Activated CD4-positive, alpha-beta T cell treated with anti-CD3 and anti-CD28 coated beads, Interleukin-2, Interleukin-4, amounts not matched to agents 100 ng/mL and 50 ng/mL, durations not matched to agents 16 hours and 8 hours (primary cell): ENCODE measurements at places on chromosomes 1 and 21.

DNA sequence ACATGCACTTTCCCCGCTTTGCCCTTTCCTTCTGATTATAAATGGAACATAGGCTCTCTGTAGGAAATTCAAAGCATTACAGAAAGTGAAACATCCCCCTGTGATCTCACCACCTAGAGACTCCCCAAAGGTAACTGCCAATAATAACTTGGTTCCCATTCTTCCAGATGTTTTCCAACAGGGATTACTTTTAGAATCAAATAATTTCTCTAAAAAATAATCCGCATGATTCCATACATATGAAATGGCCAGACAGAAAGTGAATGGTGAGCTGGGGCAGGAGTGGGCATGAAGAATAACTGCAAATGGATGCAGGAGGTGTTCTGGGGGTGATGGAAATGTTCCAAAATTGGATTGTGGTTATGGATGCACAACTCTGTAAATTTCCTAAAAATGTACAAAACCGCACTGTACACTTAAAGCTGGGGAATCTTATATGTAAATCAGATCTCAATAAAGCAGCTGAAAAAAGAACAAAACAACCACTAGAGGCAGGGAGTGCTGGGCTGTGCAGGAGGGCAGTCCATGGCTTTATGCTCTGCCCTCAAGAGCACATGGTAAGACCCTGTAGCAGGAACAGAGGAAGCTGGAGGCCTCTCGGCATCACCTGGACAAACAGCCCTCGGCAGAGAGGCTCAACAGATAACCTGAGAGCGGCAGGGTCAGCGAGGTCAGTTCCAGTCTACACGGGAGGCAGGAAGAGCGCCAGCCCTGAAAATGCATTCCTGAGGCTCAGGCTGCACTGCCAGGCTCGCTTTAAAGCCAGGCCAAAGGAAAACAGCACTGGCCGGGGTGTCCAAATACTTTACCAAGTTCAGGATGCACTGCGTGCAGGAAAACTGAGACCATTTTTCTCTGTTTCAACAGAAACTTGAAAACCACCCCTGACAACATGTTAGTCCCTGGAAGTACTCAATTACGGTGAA, 39.7 kb downstream of the CAPZB start:
- no peak for DNase-seq

GRCh38 chr1:24553931-24554330, 2.0 kb upstream of the NCMAP start:
- DNase-seq = no peak

GRCh38 chr1:186292875-186293274, 82.2 kb downstream of the TPR start:
- no peak for DNase-seq

- DNase-seq = no peak
Observed at GRCh38 chr1:69077633-69078032, 490.1 kb upstream of the LRRC7 start.

- DNase-seq = no peak
Observed at GRCh38 chr1:231278100-231278790, 37.2 kb downstream of the GNPAT start.

DNA sequence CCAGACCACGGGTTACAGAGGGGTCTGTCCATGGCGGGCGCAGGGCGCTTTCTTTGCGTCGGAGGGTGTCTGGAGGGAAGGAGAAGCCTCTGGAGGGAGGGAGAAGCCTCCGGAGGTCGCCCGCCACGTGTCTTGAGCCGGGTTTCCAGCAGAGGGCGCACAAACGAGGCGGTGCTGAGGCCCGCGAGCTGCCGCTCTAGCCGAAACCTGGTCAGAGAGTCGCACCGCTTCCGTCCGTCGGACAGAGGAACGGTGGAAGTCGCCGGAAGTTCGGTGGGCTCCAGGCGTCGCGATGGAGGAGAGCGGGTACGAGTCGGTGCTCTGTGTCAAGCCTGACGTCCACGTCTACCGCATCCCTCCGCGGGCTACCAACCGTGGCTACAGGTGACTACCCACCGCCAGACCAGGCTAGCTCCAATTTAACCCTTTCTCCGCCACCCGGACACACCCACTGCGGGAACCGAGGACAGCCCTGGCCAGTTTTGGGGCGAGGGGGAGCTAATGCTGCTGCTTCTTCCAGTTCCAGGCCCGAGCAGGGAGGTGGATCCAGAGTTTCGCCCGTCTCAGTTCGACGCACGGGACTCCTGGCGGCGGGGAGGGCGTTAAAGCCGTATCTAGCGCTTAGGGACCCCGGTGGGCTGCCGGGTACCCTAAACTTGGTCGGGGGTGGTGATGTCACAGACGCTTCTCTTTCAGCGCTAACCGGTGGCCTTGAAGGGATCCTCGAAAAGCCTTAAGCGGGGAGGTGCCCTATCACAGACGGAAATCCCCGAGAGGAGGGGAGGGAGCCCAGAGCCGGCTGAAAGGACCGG, at the start of gene NECAP2:
NECAP2 (plus strand) TSS at position 255 of the 812 bp plus-strand sequence; CDS start at position 293, 38 bp downstream.
- DNase-seq = peak; percentile 96

DNA sequence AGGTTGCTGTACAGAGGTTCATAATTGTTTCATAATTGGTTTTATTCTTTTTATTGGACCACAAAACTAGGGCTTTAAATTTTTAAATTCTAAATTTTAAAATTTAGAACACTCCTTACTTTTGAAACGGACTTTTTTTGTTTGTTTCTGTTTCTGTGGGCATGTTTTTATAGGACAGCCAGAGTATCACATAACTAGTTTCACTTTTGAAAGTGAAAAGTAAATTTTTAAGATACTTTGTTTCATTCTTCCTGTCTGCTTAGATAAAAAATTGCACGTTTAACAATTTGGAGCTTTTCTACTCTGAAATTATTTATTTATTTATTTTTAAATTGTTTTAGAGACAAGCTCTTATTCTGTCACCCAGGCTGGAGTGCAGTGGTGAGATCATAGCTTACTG, 29.7 kb downstream of the MDM4 start:
- no peak for DNase-seq

GRCh38 chr1:6348511-6349191, 44.9 kb downstream of the ACOT7 start:
- peak; percentile 59 for DNase-seq

- DNase-seq = no peak
Observed at GRCh38 chr1:153939476-153939875, 7.0 kb downstream of the DENND4B start.

DNA sequence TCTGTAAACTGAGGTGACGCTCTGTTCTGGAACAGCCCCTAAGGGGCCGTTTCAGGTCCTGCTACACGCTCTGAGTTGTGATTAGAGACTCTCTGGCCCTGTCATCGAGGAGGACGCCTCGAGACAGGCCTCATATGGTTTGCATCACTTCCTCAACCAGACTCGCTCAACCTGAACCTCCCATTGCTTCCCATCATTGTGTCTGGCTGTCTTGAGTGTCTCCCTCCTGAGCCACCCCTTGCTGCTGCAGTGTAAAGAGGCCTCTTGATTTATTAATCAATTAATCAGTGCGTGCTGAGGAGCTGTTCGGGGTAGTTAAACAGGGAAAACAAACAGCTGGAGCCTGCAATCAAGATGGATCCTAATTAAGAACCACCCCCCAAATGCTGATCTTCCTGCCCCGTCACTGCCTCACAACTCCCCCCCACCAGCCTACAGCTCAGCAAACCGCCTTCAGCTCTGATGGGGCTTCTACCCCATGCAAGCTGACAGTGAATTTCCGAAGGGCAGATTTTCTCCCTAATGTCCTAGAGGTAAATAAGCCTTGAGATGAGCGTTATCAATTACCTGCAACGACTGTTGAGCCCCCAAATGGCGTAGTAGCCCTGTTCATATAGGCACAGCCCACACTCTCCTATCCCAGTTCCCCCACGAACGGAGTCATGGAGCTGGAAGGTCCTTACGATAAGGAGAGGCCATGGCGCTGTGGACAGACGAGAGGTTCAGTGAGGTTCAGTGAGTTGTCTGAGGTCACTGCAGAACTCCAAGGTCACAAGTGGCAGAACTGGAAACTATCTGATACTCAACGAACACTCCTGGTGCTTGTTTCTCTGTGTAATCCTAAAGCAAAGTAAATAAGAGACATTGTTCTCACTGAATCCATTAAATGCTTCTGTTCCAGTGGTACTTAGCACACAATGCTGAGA, 210.6 kb downstream of the KIF26B start:
- DNase-seq = no peak

GRCh38 chr1:24248859-24249258, 61.8 kb upstream of the IFNLR1 start:
- DNase-seq = no peak

- no peak for DNase-seq
Observed at GRCh38 chr21:27759820-27760219, 792.9 kb upstream of the ADAMTS5 start.

- no peak for DNase-seq
Observed at GRCh38 chr1:180384286-180385005, 117.9 kb downstream of the ACBD6 start.

DNA sequence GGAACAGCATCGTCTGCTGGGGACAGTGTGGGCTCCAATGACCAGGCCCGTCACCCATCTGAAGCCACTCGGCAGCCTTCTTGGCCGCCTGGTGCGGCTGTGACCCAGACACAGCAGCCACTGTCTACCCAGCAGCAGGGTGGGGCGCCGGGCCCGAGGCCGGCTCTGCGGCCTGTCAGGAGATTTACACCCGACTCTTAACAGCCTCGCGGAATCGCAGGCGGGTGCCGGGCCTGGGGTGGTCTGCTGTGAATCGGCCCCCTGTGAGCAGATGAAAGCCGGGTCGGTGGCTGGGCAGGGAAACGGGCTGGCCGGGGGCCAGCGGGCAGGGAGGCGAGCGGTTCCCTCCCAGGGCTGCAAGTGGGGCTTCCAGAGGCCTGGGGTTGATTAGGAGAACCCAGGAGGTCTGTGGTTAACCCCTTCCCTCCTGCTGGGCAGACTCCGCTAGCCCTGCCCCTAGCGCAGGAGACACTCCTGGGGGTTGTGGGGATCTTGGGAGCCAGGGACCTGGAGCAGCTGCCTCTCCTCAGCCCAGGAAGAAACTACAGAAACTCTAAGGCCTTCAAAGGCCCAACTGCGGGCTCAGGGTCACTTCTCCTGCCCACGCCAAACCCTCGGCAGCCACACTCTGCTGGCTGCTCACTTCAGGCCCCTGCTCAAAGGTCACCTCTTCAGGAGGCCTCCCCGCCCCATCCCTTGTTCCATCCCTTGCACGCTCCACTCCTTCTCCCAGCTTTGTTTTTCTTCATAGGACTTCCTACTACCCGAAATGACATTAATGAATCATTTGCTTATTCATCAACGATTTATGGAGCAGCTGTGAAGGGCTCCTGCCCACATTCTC, 15.6 kb downstream of the RUNX3 start:
- no peak for DNase-seq

- DNase-seq = peak; percentile 42
Observed at GRCh38 chr1:178541829-178542553, 29.1 kb downstream of the TEX35 start.

- DNase-seq = no peak
Observed at GRCh38 chr1:226722901-226723656, 16.0 kb downstream of the ITPKB start.

DNA sequence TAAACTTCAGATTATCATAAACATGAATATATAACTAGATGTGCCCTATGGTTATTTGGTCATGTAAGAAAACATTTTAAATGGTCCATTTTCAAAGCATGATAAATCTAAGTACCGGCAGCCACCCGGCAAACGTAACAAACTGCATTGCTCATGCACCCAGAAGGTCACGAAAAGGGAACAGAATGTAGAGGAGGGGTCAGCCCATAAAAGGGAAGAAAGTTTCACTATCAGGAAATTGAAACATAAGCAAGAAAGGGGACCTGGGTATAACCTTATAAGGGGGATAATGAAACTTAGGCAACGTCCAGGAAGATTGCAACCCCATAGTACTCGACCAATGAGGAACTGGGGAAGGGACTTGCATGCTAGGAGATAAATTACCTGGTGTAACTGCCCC, 421.2 kb upstream of the ZRANB2 start:
- no peak for DNase-seq

- DNase-seq = no peak
Observed at GRCh38 chr1:5611431-5611830, 380.8 kb downstream of the NPHP4 start.

GRCh38 chr1:203299169-203299568, 6.2 kb upstream of the BTG2 start:
- no peak for DNase-seq

- no peak for DNase-seq
Observed at GRCh38 chr1:56915960-56916359, 49.9 kb downstream of the C8B start.
